Memory B cell (primary cell): ENCODE measurements at places on chromosomes 2 and 18.
A peak's percentile ranks its signal among the peaks of the same experiment; 100 is the strongest.

DNA sequence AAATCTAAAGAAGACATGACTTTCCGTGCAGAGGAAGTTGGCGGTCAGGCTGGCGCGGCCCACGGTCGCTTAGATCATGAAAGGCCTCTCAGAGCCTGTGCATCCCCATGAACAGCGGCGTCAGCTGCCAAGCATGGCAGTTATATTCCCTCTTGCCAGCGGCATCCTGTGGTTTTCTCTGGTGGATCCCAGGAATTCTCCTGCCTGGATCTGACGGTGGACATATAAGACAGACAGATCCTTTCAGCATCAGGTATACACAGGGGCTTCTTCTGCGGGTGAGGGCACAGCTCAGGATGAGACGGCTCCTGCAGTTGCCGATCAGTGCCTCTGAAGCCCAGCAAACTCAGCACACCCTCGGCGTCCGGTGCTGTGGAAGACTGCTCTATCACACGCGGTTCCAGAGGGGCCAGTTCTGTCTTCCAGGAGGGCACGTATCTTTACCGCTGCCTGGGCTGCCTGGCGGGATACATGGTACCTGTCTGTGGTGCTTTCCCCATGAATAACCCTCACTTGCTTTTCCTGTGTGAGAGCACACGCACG, 157.8 kb downstream of the LDLRAD4 start:
- H3K27me3 ChIP-seq = no peaks in the 10 kb centered on the region
- no peak for DNase-seq
- no peak overlapping the region for H3K27ac ChIP-seq
- H3K36me3 ChIP-seq = no peaks in the 10 kb centered on the region

DNA sequence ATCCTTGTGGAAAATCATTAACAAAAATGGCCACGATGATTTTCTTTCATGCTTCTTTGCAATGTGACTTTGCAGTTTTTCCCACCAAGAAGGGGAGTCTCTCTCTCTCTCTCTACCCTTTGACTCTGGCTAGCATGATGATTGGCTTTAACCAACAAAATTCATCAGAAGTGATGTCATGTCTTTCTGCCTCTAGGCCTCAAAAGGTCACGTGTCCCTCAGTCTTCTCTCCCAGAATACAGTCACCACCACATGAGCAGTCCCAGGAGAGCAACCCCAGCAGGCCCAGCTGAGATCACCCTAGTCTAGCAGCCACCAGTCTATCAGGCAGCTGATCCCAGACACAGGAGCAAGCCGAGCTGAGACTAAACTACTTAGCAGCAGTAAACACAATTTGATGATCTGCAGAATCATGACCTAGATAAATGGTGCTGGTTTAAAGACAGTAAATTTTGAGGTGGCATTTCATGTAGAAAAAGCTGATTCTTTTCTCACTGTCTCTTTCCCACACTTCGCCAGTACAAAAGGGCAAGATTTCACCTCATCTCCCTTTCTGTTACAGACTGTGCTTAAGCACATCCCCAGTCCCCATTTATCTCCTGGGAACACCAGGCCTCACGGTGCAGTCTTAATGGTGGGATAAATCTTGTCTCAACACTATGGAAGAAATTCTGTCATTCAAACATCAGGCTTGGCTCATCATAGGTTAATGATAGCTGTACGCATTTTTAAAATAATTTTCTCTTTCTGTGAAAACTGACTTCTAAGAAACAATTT, 132.7 kb downstream of the SCG2 start:
- peaks cover 6% of the 10 kb centered on the region for H3K27me3 ChIP-seq
- no peaks in the 10 kb centered on the region for H3K4me1 ChIP-seq
- H3K4me3 ChIP-seq = no peak overlapping the region
- DNase-seq = no peak
- no peak overlapping the region for H3K27ac ChIP-seq

DNA sequence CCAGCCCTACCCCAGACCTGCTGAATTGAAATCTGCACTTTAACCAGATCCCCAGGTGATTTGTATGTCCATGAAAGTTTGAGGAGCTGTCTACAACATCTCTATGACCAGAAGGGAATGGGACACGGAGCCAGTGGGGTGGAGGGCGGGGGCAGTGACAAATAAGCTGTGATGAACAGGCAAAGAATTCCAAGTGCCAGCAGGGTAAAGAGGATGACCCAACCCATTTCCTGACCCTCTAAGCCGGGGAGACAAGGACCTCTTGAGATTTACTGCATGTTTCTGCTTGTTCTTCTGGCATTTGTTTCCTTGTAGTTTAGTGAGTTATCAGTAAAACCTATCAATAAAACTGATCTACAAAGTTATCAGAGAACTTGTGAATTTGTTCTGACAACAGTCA, 8.7 kb downstream of the TET3 start:
- peak overlapping the region; percentile 82 for H3K27ac ChIP-seq
- H3K4me3 ChIP-seq = no peak overlapping the region
- no peaks in the 10 kb centered on the region for H3K27me3 ChIP-seq
- peaks cover 57% of the 10 kb centered on the region for H3K4me1 ChIP-seq
- peaks cover 21% of the 10 kb centered on the region for H3K36me3 ChIP-seq
- DNase-seq = no peak

- peaks cover 58% of the 10 kb centered on the region for H3K4me1 ChIP-seq
- DNase-seq = no peak
Measured at GRCh38 chr2:101736233-101736632, 38.7 kb downstream of the MAP4K4 start.

DNA sequence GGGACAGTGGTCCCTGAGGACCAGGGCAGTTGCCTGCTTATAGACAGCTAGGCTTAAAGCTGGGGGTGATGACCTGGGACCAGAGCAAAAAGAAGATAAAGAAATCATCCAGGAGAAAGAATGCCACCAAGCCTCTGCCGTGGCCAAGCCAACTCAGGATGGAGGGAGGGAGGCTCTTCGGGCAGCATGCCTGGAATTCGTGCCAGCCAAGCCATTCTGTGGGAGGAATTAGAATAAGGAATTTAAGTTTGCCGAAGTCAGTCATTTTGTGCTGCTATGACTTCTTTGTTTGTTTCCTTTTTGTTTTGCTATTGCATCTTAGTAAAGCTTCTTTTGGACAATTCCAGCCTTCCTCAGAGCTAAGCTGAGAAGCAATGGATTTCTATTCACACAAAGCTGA, 124.1 kb downstream of the EN1 start:
- H3K27ac ChIP-seq = no peak overlapping the region
- H3K36me3 ChIP-seq = no peaks in the 10 kb centered on the region
- DNase-seq = no peak
- H3K4me1 ChIP-seq = no peaks in the 10 kb centered on the region
- peaks cover 4% of the 10 kb centered on the region for H3K27me3 ChIP-seq

DNA sequence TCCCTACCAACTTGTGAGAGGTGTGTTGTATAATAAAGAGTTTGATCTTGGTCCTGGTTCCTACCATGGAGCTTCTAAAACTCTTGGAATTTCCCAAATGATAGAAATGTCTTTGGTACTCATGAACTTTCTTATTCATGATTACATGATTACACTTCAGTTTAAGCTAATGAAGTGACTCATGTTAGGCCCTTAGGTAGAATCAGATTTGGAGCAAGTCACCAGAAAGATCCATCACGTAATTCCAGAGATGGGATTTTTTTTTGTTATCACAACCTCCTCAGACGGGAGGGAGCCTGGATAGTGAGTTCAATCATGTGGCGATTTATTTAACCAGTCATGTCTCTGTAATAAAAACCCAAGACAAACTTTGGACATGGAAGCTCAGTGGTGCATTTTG, 1287.6 kb upstream of the ZEB2 start:
- H3K4me1 ChIP-seq = no peaks in the 10 kb centered on the region
- H3K27ac ChIP-seq = no peak overlapping the region
- no peaks in the 10 kb centered on the region for H3K36me3 ChIP-seq
- H3K27me3 ChIP-seq = no peaks in the 10 kb centered on the region
- DNase-seq = no peak

DNA sequence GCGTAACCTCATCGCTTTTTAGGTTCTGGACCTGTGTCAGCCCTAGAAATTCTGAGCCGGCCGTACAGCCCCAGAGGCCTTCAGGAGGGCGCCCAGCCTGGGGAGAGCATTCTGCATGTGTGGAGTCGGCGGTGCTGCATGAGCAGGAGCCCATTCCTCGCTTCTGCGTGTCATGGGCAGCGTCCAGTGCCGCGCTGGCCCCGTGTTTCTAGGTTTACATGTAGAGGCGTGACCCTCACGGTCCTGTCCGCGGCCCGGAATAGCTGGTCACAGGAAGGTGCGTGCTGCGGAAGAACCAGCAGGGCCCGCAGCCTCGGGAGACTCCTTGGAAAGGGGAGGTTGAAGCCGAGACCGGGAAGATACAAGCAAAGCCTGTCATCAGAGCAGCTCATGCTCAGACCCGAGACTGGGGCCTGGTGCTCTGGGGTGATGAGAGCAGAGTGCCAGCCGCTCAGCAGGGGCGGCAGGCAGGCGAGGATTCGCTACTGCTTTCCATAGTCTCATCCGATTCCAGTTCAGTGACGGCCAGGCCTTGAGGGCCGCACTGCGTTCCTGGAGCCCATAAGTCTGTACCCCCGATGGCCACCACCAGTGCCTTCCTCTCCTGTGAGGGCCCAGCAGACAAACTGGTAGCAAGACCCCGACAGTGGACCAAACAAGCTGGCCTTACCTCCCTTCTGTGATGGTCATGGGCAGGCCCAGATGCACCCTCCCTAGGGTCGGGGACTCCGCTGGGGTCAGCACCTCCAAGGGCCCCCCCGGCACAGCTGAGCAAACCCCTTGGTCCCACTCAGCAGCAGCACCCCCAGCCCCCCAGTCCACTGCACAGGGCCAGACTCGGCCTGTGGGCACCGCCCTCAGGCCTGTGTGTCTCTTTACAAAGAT, 15.6 kb upstream of the NFATC1 start:
- H3K27ac ChIP-seq = no peak overlapping the region
- no peak overlapping the region for H3K4me3 ChIP-seq
- no peak for DNase-seq
- peaks cover 8% of the 10 kb centered on the region for H3K36me3 ChIP-seq
- H3K4me1 ChIP-seq = peaks cover 11% of the 10 kb centered on the region

- peaks cover 6% of the 10 kb centered on the region for H3K4me1 ChIP-seq
- no peak overlapping the region for H3K4me3 ChIP-seq
- no peaks in the 10 kb centered on the region for H3K27me3 ChIP-seq
Measured at GRCh38 chr2:144014103-144014502, 505.8 kb downstream of the ZEB2 start.

DNA sequence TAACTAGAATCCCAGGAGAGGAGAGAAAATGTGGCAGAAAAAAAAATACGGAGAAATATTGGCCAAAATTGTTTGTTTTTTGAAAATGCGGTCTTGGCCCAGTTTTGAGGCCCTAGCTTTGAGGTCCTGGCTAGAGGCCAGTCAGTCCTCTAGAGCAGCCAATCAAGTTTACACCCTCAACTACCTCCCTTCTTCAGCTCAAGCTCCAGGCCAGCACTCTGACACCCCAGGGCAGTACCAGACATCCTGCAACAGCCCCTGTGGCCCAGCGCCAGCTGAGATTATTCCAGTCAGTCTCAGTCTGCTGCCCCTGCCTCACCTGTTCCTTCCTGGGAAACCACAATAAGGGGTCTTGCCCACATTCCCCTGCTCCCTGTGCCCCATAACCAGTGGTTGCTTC, 107.7 kb downstream of the UGGT1 start:
- DNase-seq = no peak
- no peak overlapping the region for H3K4me3 ChIP-seq
- no peaks in the 10 kb centered on the region for H3K27me3 ChIP-seq
- H3K4me1 ChIP-seq = peaks cover 13% of the 10 kb centered on the region

DNA sequence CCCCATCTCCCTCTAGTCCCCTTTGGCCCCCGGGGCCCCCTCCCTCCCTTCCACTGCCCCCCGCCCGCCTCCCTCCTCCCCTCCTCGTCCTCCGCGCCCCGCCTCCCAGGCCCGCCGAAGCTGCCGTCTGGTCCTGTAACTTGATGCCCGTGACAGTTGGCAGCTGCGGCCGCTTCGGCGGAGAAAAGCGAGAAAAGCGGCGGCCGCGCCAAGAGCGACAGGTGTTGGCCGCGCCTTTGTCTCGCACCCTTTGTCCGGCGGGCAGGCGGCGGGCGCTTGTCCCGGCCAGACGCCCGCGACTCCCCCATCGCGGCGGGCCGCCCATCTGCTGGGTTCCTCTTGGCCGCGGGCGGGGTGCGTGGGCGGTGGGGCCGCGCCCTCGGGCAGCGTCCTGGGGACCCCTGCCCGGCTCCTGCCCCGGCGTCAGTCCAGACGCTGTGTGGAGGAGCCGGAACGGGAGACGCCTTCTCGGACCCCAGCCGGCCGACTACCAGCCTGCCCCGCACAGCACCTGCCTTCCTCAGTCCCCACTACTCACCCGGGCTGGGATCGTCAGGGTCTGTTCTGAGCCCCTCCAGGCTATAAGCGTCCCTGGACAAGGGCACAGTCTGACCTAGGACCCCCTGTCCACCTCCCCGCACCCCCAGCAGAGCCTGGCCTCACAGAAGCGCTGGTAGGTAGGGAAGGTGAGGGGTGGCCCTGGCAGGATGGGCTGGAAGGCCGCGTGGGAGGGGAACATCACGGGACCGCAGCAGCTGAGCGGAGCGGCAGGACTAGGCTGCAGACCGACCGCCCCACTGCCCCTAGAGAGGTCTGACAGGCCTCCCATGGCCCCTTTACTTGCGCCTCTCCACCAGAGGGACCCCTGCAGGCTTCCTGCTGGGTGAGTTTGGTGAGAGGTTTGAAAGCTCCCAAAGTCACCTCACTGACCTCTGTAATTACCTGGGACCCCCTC, 1.2 kb upstream of the HES6 start:
- H3K36me3 ChIP-seq = peaks cover 4% of the 10 kb centered on the region
- no peak overlapping the region for H3K27ac ChIP-seq
- no peak for DNase-seq
- H3K4me3 ChIP-seq = peak overlapping the region; percentile 99
- peaks cover 7% of the 10 kb centered on the region for H3K27me3 ChIP-seq

- no peak overlapping the region for H3K27ac ChIP-seq
- no peak for DNase-seq
- peaks cover 6% of the 10 kb centered on the region for H3K4me1 ChIP-seq
- H3K27me3 ChIP-seq = peaks cover 4% of the 10 kb centered on the region
Measured at GRCh38 chr18:51361130-51361860, 163.8 kb upstream of the MEX3C start.

DNA sequence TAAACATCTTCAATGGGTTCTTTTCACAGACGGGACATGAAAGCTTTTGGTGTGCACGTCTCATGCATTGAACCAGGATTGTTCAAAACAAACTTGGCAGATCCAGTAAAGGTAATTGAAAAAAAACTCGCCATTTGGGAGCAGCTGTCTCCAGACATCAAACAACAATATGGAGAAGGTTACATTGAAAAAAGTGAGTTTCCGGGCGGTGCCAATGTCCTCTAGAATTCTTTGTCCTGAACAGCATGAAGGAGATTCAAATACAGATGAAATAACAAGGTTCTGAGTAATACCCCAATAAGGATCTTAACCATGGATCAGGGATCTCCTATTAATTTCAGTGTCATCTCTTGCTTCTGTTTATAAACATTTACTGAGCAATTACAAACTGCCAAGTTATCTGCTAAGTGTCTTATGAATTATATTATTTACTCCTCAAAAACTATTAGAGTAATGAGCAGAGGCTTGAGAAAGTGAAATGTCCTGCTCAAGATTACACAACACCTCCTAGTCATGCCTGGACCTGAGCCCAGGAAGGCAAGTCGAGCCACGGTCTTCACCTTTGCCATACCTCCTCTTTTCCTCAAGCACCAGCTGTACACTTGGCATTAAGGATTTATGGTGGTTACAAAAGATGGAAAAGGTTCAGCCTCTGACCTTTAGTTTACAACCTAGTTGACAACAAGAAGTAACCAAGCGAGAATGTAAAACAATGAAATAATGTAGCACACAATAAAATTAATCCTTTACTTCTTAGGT, 22.6 kb downstream of the DHRS9 start:
- no peak overlapping the region for H3K27ac ChIP-seq
- DNase-seq = no peak
- no peaks in the 10 kb centered on the region for H3K36me3 ChIP-seq
- H3K27me3 ChIP-seq = peaks cover 2% of the 10 kb centered on the region
- H3K4me1 ChIP-seq = no peaks in the 10 kb centered on the region
- no peak overlapping the region for H3K4me3 ChIP-seq
